ENCODE measurements at places on chromosomes 3 and 15.

DNA sequence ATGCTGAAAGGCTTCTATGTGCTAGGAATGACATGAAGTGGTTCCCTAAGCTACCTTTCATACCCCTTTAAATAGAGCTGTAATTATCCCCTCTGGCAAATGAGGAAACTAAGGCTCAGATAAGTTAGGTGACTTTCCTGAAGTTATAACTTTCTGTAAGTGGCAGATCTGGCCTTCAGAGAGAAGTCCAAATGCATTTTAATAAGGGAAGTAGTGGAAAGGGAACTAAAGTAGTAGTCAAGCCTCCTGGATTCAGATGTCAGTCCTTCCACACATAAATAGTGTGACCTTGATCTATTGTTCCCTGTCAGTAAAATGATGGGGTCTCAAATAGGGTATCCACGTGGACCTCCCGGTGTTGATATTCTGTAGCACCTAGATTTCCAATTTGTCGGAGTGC, 277.7 kb downstream of the EDEM1 start:
- DNase-seq, result no peak

DNA sequence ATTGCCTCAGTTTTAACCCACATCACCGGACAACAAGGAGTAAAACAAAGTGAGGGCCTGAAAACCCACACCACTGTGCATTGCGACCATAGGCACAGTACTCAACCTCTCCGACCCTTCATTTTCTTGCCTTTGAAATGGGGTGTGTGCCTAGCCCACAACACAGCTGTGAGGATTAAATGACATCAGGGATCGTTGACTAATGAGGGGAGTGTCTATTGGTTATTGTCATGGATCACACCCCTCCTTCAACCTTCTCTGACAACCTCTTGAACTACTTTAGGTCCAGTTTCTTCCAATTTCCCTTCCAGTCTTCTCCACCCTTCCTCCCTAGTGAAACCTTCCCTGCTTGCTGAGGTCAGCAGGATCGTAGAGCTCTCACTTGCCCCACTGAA, 89.5 kb downstream of the HES1 start:
- no peak for DNase-seq

DNA sequence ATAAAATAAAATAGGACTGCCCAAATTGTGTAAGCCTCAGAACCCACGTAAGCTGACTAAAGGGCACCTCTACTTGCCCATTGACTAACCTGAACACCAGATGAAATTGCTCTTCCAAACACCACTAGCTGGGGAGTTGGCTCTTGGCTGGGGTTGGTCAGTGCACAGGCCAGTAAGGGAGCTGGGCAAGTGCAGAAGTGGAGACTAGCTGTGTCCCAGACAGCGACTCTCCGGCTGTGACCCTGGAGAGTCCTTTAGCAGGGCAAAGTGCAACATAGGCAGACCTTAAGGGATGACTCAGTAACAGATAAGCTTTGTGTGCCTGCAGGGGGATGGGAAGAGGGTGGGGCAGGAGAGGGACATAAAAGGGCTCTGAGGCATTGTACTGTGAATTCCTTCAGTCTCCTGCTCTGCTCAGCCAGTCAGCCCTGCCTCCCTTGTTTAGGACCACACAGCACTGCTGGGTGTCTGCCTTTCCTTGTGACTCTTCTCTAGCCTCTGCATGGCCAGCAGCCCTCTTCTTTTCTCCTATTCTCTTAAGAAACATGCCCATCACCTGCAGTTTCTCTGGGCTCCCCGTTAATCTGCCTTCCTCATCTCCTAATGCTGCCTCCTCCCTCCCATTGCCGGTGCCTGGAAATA, 13.2 kb downstream of the NR1I2 start:
- no peak for DNase-seq

DNA sequence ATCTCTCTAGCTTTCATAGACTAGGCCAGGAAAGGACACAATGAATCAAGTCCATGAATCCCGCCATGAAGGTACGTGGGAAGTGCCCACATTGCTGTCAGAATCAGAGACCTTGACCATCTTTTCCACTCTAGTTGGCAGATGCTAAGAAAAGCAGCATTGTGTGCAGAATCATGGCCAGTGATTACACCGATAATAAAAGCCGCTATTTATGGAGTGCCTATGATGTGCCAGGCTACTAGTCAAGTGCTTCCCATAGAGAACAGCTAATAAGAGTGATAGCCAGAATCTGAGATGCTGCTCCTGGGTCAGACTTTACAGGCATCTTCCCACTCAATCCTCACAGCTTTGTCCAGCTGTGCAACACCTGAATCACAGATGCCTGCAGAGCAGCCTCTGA, 13.2 kb upstream of the RPL32 start:
- no peak for DNase-seq

DNA sequence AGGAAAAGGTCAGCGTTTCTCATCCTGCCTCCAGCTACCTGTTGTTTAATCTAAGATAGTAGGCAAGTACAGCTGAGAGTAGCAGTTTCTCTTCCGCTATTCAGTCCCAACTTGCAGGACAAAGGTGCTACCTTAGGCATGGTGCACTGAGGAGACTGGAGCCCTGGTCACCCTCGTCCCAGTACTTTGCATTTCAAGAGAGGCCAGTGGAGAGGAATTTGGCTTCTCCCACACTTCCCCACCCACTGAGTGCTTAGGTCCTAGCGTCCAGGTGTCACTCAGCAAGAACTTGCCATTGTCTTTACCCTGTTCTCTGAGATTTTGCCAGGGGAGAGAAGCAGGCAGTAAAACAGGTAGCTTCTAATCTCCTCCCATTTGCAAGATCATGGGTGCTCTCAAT, 12.5 kb upstream of the RPN1 start:
- no peak for DNase-seq

DNA sequence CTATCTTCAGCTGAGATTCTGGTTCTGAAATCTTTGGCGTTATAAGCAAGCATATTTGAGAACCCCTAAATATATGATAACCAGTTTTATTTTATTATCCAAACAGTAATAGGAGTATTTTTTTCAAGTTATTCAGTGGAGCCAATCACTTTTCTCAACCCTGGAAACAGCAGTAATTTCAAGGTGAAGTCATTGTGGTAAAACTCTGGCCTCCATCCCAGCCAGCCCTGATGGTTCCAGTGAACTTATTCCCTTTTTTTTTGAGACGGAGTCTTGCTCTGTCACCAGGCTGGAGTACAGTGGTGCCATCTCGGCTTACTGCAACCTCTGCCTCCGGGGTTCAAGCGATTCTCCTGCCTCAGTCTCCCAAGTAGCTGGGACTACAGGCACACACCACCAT, 545.4 kb upstream of the IL12A start:
- no peak for DNase-seq

GRCh38 chr3:194607592-194608389, 25.4 kb downstream of the TMEM44 start:
- no peak for DNase-seq

DNA sequence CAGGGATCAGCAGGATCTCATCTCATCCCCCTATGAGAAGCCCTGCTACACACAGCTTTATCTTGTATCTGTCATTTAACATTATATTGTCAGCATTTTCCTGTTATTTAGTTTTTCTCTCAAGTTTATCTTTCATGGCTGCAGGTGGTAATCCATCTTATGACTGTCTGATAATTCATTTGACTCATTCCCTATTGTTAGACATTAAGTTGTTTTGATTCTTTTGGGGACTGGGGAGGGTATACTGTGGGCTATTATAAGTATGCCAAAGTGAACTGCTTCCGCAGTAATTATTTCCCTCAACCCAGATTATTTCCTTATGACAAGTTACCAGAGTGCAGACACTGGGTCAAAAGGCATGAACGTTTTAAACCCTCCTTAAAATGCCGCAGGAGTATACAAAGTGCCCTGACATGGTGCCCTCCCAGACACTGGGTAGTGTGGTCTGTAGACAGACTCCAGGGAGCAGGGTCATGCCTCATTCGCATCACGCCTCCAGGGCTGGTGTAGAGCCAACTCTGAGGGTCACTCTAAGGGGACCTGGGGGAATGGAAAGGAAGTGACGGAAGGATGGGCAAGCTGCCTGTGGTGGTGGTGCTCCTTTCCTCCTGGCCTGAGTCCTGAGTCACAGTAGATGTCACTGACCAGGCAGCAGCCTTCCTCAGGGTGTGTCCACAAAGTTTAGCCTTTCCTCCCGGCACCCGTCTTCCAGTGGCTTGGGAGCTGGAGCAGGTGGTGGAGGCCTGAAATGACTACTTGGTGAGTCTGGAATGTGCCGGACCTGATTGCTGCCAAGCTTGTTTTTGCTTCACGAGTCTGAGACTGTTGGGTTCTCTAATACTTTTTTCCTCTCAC, 11.6 kb downstream of the GPR160 start:
- no peak for DNase-seq

DNA sequence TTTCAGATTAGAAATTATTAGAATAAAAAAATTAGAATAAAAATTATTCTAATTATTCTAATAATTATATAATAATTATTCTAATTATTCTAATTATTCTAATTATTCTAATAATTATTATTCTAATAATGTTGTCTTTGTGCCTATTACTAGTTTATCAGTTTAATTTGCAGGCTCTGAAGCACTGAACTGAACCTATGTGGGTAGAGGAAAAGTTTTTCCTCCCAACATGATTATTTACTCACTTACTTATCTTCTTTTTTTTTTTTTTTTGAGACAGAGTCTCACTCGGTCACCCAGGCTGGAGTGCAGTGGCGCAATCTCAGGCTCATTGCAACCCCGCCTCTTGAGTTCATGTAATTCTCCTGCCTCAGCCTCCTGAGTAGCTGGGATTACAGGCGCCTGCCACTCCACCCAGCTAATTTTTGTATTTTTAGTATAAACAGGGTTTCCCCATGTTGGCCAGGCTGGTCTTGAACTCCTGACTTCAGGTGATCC, 39.7 kb upstream of the C15orf39 start:
- no peak for DNase-seq

- no peak for DNase-seq
Measured at GRCh38 chr3:189771842-189772450, 140.8 kb downstream of the TP63 start.

DNA sequence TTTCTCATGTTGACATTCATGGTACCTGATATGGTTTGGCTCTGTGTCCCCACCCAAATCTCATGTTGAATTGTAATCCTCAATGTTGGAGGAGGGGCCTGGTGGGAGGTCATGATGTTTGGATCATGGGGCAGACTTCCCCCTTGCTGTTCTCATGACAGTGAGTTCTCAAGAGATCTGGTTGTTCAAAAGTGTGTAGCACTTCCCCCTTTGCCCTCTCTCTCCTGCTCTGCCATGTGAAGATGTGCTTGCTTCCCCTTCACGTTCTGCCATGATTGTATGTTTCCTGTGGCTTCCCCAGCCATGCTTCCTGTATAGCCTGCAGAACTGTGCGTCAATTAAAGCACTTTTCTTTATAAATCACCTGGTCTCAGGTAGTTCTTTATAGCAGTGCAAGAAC, 3.3 kb upstream of the UBL7 start:
- DNase-seq, result no peak

DNA sequence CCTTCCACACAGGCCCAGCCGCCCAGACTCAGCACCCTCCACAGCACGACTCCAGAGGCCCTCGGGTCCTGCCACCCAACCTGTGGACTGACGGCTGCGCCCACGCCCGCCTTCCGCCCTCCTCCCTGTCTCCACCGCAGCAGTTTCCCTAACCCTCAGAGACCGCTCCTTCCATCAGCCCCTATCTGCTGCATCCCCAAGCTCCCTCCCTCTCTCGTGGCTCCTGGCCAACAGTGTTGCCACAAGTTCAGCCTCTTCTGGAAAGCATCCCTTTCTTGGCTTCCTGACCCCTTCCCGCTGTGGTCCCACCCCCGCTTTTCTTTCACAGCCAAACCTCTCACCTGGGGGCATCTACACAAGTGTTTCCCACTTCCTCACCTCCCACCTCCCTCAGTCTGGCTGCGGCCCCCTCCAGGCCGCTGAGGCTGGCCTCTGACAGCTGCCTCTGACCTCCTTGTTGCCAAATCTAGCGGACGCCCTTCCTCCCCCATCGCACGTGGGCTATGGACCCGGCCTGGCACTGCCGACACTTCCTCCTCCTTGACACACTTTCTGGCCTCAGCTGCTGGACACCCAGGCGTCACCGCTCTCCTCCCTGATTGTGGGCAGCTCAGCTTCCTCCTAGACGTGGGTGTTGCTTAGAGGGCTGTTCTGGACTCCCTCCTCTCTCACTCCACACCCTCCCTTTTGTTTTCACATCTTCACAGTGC, 168.8 kb upstream of the TLE3 start:
- DNase-seq, result peak; percentile 63

DNA sequence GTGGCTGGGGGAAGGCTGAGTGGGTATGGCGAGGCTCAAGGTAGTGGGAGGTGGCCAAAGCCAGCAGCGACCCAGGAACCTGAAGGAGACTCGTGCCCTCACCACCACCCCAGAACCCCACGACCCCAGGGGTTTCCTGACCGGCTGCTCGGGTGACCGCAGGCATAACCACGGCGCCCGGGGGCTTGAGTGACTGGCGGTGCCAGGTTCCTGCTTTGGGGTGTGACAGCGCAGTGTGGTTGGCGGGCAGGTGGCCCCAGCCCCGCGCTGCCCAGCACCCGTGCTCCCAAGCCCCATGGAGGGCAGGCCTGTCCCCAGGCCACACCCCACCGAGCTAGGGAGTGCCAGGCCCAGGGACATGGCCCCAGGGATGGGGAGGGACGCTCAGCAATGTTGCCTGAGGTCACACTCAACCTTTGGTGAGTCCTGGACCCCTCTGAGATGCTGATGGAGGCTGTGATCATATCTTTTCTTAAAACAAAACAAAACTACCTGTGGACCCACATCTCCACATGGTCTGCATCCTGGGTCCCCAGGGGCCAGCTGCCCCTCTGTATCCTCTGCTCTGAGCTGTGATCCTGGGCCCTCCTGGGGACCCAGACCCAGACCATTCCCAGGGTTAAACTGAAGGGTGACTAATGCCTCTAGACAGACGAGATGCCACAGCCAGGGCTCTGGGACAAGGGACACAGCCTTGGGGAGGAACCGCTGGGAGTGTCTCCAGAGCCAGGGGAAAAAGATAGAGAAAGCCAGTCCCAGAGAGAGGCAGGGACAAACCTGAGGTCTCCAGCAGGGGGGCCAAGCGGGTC, 13.0 kb downstream of the DNAJB8 start:
- DNase-seq, result no peak
